Urothelium cell line (cell line): ENCODE measurements at places on chromosomes 1 and 21.

DNA sequence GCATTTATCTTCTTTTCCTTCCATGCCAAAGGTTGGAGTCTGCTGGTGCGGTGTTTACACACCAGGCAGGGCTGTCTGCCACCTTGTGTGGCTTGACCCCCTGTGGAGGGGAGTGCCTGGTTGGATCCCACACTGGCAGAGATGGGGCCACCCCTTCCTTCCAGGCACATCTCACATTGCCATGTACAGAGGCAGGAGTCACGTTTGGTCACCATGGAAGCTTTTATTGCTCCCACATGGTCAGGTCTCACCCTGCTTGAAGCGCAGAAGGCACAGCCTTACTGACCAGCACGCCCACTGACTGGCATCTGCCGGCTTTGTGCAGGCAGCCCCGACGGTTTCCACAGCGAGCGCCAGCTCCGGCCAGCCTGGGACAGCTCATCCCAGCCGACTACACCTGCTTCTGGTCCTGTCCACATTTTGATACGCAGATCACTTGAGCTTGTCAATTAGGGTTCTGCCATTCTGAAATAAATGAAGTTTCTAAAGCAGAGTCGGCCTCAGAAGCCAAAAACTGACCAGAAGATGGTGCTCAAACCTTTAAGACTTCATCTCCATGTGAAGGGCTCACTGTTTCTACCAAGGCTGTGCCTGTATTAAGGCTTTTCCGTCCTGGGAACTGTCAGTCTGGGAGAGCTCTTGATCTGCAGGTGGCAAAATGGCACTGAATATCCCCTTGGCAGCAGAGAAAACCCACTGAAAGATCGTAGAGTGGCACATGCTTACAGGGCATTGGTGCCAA is 35.6 kb upstream of the EPHA8 start:
- no peak for DNase-seq

DNA sequence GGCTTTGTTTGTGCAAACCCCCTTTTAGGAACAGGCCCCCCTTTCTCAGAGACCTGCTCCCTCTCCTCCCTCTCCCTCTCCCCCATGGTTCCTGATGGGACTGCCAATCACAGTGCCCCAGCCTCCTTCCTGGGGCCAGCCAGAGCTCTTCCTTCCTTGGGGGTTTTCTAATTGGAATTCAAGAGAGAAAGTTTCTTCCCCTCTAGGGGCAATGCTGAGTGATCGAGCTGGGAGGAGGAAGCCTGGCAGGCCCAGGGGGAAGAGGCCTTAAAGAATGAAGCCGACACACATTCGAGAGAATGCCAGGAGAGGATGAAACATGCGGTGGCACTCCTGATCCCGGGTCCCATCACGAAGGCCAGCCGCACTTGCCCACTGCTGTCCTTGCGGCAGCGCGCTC is 21.3 kb upstream of the COL16A1 start:
- DNase-seq, result no peak

- DNase-seq, result no peak
Measured at GRCh38 chr1:54230507-54231339, 30.8 kb downstream of the MRPL37 start.

- DNase-seq, result no peak
Measured at GRCh38 chr1:53332833-53333232, 5.0 kb upstream of the LRP8 start.

- no peak for DNase-seq
Measured at GRCh38 chr1:31750858-31751510, 13.2 kb downstream of the ADGRB2 start.

DNA sequence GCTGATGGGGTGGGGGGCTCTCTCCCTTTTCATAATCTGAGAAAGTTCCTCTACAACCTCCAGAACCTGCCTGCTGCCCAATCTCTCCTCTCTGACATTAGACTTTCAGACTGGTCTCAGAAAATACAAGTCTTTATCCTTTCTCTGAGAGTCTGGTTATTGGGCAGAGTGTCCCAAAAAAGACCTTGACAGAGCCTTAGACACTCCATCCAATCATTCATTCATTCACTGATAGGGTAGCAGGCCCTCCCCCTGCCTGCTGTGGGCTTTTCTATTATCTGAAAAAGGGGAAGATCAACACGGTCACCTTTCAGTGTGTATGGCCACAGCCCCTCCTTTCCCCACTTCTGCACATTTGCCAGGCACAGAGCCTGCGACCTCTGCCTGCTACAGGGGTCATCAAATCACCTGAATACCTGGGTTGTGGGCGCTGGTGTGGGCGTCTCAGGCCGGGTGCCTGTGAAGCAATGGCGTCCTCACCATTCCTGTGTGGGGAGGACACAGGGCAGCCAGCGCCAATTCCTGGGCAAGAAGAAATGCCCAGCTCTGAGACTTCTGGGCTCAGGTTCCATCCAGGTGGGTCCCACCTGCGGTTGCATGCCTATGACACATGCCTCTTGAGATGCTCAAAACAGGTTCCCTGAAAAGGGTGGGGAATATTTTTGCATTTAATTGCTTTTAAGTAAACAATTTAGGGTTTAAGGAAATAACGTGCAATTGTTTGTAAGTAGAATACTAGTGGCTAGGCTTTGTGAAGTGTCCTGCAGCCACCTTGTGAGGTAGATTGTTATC is 52.8 kb downstream of the ELK4 start:
- no peak for DNase-seq
